ENCODE measurements at places on chromosomes 2 and 18. TPM values are rescaled to one million over a fixed set of nuclear protein-coding genes. Genes with fewer than 3 reads are reported as not detected.

Gene TDRD15
- not detected for total RNA-seq

Gene MC4R
- total RNA-seq = not detected

Gene ATP6V1C2
- total RNA-seq = under 0.01 TPM

Gene HAUS1
- 37.0 TPM for total RNA-seq

Gene PRSS56
- not detected for total RNA-seq

Gene TPO
- total RNA-seq = not detected

Gene CD8B2
- total RNA-seq = not detected

Gene OTX1
- total RNA-seq = 0.17 TPM

Gene CFAP65
- total RNA-seq = not detected

Gene SCYGR5
- not detected for total RNA-seq

Gene GPR39
- 1.3 TPM for total RNA-seq

Gene MAB21L4
- total RNA-seq = not detected

Gene ATP8B1
- total RNA-seq = 53.4 TPM

Gene PLEK
- not detected for total RNA-seq

Gene ZSWIM2
- under 0.01 TPM for total RNA-seq

Gene UGT1A6
- not detected for total RNA-seq

Gene CNRIP1
- total RNA-seq = 39.8 TPM

Gene MARCO
- total RNA-seq = not detected

Gene C2orf72
- total RNA-seq = 0.33 TPM

Gene USP40
- total RNA-seq = 34.9 TPM

Gene GPR45
- not detected for total RNA-seq

Gene ANKRD62
- total RNA-seq = not detected

Gene EGR4
- under 0.01 TPM for total RNA-seq

Gene TEX44
- not detected for total RNA-seq

Gene CDK15
- 1.3 TPM for total RNA-seq

Gene ACKR3
- 0.17 TPM for total RNA-seq

Gene CYS1
- 5.1 TPM for total RNA-seq

Gene MYL12A
- total RNA-seq = 826 TPM

Gene DNER
- 0.26 TPM for total RNA-seq

Gene SLC23A3
- total RNA-seq = 1.8 TPM

Gene ACVR2A
- 8.9 TPM for total RNA-seq

Gene RAMP1
- 16.4 TPM for total RNA-seq

Gene C2orf80
- not detected for total RNA-seq

Gene HES6
- total RNA-seq = 3.6 TPM

Gene BOLL
- not detected for total RNA-seq

Gene ZNF892
- total RNA-seq = 7.3 TPM

Gene SLC30A3
- total RNA-seq = under 0.01 TPM

Gene CSRNP3
- total RNA-seq = 0.66 TPM

Gene HNMT
- 139 TPM for total RNA-seq

Gene GLI2
- 3.3 TPM for total RNA-seq

Gene DYSF
- not detected for total RNA-seq
